ENCODE measurements at places on chromosomes 5 and 9. TPM values are rescaled to one million over a fixed set of nuclear protein-coding genes. Genes with fewer than 3 reads are reported as not detected.
A peak's percentile ranks its signal among the peaks of the same experiment; 100 is the strongest.

- no peak for DNase-seq
These were observed 134.0 kb upstream of the MYO10 start for GRCh38 chr5:17069995-17070511.

DNA sequence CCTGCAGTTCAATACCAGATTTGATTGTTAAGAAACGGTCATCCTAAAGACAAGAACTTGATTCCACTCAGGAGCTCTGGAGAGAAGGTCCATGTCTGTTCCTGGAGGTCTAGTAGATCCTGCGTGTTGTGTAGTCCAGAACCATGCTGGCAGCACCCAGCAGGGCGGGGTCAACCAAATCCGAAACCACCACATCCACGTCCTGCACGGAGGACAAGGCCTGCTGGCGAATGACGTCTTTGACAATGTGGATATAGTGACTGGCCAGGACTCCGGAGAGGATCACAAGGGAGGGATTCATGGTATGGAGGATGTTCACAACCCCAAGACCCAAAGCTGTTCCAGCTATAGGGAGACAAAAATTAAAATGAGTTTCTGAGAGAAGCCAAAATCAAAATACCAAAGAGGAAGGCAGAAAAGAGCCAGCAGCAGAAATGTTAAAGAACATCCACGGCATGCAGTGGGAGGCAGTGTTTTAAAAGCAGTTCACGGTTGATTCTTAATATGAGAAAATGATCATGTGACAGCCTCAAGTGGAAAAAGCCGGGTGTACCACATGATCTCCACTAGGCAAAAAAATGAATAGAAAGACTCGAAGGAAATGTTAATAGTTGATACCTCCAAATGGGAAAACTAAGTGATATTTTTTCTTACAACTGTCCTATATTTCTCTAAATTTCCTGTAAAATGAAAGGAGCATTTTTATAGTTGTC is 26.7 kb downstream of the CLTA start:
- no peak for DNase-seq

DNA sequence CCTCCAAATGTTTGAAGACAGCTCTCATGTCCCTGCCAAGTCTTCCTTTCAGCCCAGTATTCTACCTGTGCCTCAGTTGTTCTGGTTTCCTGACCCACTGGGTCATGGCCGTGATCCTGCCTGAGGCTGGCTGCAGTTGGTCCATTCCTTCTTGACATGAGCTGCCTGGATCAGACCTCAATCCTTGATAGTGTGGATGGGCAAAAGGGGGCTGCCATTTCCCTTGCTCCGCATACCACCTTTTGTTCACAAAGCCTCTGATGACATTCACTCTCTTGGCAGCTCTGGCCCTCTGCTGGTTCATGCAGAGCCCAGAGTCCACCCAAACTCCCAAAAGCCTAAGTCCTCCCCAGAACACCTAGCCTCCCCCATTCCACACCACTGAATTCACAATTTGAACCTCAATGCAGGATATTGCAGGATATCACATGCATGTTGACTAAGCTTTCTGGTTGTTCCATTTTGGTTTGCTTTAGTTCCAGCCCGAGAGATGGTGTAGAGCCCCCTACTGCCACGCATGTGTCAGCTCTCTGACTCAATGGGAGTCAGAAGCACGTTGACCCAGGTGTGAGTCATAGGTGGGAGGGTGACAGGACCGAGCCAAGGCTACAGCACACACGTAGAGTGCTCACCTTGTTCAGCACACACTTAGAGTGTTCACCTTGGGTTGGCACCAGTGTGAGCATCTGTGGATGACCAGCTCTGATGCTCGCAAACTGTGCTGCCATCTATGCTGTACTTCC is 137.2 kb downstream of the MTX3 start:
- DNase-seq, result no peak

- DNase-seq, result no peak
These were observed 86.8 kb downstream of the MELK start for GRCh38 chr9:36659500-36659899.

GRCh38 chr5:91381239-91381773 is 1.8 kb downstream of the ARRDC3 start:
- DNase-seq, result no peak

GRCh38 chr9:14173713-14174112 is 140.2 kb downstream of the NFIB start:
- no peak for DNase-seq

DNA sequence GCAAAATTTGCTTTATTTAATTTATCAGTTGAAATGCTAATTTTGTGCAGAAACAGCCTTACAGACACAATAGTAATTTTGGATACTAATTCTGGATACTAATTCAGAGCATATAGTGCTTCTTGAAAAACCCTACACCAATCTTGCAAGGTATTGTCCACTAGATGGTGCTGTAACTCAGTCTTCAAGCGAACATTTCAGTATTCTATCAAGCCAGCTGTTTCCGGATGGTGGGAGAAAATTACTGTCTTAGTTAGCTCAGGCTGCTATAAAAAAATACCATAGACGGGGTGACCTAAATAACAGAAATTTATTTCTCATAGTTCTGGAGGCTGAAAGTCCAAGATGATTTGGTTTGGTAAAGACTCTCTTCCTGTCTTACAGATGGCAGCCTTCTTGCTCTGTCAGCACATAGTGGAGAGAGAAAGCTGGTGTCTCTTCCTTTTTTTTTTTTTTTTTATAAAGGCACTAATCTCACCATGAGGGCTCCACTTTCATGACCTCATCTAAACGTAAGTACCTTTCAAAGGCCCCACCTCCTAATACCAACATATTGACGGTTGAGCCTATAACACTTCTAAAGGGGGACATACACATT is 1306.5 kb upstream of the CDH9 start:
- peak; percentile 2 for DNase-seq

DNA sequence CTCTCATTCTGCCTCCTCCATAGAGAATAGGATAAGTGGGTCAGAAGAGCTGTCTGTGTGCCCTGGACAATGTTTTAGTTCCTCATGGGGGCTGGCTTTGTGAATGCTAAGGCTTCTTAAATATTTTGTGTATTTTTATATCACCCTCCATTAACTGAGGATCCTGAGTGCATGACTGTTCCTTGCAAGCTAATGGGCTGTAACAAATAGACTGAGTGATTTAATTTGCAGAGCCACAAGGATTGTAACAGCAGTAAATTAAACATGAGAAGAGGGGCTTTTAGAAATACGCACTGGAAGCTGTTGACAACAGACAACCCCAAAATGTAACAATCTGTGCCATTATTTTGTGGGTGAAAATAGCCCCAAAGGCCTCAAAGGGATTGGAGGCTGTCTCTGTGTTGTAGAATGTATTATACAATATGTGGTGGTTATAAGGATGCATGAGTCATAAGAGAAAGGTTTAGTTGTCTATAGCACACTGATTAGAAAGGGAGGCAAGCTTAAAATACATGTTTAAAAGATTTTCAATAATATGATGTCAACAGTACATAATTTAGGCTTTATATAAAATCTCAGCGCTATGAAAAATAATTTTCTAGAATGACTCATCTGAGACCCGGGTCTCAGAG is 152.7 kb upstream of the ACTBL2 start:
- no peak for DNase-seq

DNA sequence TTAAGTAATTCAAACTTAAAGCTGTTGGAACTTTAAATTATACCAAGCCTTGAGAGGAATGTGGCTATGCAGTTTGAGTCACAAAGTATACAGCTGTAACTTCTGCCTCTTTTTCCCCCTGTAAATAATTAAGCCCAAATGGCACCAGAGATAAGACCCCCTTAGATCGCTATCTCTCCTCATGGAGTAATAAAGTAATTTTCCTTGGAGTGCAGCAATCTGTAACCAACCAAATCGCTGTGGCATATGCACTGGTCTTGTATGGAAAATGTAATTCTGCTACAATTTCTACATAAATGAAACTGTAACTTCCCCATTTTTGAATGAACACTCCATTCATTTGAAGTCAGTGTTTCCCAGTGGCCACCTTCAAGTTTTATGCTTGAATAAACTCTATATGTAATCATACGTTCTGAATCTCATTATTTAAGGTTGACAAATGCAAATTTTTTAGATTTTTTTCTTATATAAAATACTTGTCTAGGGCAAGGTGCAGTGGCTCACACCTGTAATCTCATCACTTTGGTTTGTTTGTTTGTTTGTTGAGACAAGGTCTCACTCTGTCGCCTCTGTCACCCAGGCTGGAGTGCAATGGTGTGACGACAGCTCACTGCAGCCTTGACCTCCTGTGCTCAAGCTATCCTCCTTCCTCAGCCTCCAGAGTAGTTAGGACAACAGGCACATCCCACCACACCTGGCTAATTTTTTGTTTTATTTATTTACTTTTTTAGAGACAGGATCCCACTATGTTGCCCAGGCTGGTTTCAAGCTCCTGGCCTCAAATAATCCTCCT is 12.3 kb downstream of the SUSD1 start:
- DNase-seq, result no peak

- DNase-seq, result peak; percentile 8
These were observed 296.6 kb upstream of the DAB2 start for GRCh38 chr5:39721394-39721793.

- no peak for DNase-seq
These were observed 352.7 kb upstream of the CD180 start for GRCh38 chr5:67549296-67549618.

GRCh38 chr5:135073761-135074345 is 39.8 kb upstream of the PITX1 start:
- DNase-seq, result no peak

- peak; percentile 22 for DNase-seq
These were observed 212.9 kb downstream of the C9orf50 start for GRCh38 chr9:129407905-129408452.

DNA sequence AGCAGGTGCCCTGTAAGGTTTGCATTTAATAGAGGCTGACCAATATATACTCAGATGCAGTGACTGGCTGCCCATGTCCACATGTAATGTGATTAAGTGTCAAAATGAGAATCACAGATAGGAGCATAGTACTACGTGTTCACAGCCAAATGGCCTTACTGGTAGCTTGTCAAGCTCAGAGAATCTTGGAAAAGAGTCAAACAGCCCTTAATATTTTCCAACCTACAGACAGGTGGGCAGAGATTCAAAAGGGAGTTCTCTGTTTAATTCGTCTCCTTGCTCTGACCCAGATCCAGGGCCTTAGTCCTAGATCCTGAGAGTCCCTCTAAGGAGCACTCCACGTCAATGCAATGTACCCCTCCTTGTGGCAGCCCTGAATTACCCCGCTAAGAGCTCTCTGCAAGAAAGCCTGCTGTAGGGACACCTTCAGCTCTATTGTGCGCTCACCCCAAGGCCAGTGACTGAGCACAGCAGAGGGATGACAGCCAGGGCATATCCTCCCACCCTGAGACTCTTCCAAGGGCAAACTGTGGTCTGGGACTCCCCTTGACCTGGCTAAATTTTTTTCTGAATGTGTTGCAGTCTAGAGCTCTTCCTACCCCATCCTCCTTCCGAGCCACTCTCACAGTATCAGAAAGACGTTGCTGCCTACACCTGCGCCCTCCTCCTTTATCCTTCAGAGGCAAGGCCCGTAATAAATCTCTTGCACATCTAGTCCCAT is 159.2 kb downstream of the SNCAIP start:
- DNase-seq, result no peak

DNA sequence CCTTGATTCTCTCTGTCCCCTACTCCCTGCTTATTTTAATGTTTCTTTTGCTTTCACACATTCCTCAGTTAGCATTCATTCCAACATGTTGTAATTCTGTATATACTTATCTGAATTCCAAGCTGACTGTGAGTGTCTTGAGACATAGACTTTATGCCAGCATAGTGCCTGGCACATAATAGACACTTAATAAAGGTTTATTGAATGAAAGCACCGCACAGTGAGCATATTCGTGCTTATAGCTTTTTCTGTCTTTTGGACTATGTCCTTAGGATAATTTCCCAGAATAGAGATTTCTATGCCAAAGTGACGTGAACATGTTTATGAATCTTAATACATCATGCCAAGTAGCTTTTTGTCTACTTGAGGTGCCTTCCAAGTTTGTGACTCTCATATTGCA is 174.6 kb downstream of the CD180 start:
- DNase-seq, result no peak

DNA sequence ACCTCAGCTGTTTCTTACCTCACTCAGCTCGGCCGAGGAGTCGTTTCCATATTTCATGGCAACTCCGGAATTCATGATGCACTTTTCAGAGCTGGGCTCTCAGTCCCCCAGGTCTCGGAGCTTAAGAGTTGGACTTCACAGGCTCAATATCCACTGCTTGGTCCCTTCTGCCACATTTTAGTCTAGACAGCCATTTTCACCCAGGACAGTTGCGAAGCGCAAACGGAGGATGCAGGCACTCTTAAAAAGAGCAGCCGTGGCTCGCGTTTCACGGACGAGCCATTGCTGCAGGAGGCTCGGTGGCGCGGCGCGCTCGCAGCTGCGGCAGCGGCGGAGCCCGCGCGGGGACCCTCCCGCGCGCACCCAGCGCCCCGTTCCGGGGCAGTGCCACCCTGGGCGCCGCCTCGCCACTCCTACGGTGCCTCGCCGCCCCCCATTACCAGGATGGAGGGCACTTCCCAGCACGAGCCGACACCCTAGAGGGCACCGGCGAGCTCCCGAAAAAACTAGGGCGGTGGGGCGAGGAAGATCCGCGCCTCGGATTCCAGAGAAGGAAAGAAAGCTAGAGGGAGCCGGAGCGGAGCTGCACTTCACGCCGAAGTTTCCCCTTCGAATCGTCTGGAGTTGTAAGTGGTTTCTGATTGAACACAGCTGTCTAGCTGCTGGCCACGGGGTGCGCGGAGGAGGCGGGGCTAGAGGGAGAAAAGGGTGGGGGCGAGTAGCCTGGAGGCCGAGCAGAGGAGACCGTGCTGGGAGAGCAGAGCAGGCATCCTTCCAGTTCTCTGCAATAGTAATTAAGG is 140.3 kb downstream of the TSSK1B start:
- peak; percentile 87 for DNase-seq

DNA sequence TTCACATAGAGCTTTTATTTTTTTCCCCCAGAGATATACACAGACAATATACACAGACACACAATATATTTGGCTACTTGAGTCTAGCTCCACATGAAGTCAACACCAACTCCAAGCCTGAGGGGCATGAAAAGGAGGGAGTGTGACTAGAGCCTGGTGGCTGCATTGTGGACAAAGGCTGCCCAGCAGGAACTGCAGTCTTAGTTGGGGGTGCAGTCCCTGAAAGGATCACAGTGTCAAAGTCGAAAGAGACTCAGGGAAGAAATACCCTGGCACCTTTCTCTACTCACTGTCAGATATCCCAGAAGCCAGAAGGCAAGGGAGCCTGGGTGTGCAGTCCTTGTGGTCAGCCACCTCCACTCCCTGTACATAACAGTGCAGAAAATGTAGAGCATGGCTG is 231.6 kb upstream of the RPS23 start:
- peak; percentile 5 for DNase-seq

DNA sequence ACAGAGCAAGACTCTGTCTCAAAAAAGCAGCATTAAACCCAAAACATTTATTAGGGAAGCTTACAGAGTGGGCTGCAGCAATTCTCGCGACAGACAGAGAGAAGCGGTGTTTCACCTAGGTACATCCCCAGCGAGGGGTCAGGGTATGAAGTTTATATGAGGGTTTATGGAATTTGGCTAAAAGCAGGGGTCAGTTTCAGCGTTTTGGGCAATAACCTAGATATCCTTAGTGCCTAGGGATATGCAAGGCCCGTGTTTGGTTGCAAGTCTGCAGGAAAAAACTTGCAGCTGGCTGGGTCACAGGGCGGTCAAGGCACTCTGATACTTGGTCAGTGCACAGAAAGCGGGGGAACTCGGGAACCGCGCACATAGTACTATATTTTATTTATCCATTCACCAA is 649 bp upstream of the GLE1 start:
- peak; percentile 54 for DNase-seq

GRCh38 chr5:104297076-104297475 is 734.5 kb upstream of the NUDT12 start:
- DNase-seq, result no peak

GFI1B gene
- not detected for total RNA-seq

SPOCK1 gene
- 1.4 TPM for total RNA-seq

PCDHGA7 gene
- total RNA-seq, result not detected

WWC1 gene
- 15.5 TPM for total RNA-seq

LCN15 gene
- total RNA-seq, result not detected

SPDL1 gene
- total RNA-seq, result 43.1 TPM

MYOZ3 gene
- total RNA-seq, result 8.1 TPM

All from H7 (cell line).